Stimulated activated CD4-positive, alpha-beta T cell treated with anti-CD3 and anti-CD28 coated beads, Interleukin-4, amount 100 ng/mL, for 1 hour (primary cell): ENCODE measurements at places on chromosomes 7 and 10.
A peak's percentile ranks its signal among the peaks of the same experiment; 100 is the strongest.

DNA sequence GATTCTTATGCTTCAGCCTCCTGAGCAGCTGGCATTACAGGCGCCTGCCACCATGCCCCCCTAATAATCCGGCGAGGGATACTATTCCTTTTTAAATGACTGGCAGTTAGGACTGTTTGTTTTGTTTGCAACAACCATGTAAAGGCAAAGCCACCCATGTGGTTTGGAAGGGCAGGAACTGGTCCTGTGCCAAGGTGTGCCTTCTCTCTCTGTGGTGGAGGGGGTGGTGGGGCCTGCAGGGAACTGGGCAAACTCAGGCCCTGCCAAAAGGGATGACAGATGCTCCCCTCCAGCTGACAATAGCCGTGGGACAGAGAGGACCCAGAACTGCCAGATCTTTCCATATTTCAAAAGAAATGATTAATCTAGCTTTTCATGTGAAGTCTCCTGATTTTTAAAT lies 23.5 kb upstream of the WAPL start:
- DNase-seq: no peak

DNA sequence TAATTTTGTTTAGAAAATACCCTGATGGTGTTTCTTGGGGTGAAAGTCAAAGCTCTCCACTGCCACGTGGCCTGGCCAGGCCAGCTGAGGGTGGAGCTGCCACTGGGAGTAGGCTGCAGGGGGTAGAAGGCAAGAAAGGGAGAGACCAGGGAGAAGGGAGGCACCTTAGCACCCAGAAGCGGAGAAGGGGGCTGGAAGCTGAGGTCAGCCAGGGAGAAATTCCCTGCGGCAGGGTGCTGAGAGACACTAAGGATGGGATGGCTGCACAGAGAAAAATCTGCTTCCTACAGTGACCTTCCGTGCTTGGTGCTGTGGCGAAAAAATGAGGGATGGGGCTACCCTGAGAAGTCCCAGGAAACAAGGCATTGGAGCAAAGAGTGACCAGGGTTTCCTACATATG lies 143.7 kb downstream of the SLIT1 start:
- no peak for DNase-seq

DNA sequence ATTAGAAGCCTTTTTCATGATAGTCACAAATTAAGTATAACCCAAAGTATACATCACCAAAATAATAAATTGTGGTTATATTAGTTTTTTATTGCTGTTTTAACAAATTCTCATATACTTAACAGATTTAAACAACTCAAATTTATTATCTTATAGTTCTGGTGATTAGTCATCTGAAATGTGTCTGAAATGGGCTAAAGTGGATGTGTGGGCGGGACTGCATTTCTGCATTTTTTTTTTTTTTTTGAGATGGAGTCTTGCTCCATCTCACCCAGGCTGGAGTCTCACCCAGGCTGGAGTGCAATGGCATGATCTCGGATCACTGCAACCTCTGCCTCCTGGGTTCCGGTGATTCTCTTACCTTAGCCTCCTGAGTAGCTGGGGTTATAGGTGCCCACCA lies 891.5 kb upstream of the CELF2 start:
- no peak for DNase-seq

GRCh38 chr10:134247-135131 lies 766 bp upstream of the ZMYND11 start:
- peak; percentile 43 for DNase-seq

- no peak for DNase-seq
These were observed 229.4 kb upstream of the MYO3A start for GRCh38 chr10:25704622-25705021.

GRCh38 chr7:23334482-23335056 lies 35.4 kb downstream of the MALSU1 start:
- DNase-seq: no peak

DNA sequence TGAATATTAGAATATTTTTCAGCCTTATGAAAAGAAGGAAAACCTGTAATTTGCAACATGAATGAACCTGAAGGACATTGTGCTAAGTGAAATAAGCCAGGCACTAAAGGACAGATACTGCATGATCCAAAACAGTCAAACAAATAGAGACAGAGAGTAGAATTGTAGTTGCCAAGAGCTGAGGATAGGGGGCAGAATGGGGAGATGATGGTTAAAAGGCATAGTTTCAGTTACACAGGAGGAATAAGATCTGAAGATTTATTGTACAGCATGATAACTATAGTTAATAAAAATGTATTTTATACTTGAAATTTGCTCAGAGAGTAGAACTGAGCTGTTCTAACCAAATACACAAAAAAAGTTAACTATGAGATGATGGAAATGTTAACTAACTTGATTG lies 149.0 kb upstream of the TMEM106B start:
- no peak for DNase-seq

DNA sequence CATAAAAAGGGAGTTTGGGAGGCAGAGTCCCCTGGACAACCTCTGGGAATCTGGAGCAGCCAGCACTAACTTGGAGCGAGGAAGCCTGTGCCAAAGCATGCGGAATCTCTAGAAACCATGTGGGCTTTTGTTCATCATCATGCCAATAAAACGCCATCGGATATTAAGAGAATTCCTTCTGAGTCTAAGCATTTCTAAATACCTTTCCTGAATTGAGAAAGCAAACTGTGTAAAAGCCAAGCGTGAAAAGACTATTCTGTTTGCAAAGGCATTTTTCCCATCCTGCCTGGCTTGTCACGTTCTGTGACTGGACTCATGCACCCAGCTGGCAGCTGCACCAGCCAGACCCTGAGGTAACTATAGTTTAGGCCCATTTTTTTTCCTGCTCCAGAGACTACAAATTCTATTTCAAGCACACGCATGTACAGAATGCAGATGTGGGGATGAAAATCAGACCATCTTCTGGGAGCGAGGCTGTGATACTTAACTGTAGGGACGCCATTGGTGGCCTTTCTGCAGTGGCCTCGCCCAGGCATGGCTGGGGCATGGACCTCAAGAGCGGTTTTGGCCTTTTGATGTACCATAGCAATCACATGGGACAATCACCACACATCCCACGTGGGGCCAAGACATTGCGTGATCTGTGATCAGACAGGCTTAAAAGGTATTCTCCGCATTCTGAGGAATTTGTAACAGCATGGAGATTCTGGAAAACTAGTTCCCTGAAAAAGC lies 218.9 kb downstream of the KIAA1217 start:
- DNase-seq: no peak

DNA sequence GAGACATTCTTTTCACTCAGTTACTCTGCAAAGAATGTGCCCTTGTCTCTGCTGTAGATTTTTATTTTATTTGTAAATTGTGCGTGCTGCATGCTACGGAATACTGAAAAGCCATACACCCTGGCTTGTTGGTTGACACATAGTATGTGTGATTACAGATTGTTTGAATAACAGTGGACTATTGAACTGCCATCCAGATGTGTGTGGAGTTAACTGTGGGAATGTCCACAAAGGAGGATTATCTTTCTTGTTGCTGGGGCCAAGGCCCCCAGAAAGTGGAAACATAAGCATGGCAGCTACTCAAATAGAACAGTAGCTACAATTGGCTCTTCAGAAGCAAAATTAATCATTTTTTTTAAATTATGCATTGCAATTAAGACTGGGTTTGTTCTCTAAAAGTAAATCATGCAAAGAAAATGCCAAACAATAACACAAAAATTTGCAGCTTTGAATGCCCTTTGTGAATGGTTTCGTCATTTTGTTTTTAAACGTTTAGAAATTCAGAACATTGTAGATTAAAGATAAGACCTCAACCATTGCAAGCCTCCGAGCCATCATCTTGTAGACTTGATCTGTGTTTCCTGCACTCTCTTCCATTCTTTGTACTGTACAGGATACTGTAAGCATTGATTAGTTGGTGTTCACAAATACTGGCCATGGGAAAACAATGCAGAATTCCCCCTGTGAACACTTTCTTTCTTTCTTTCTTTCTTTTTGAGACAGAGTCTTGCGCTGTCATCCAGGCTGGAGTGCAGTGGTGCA lies 210.3 kb upstream of the TCF7L2 start:
- no peak for DNase-seq

- no peak for DNase-seq
These were observed 467.9 kb upstream of the AUTS2 start for GRCh38 chr7:69130396-69130795.

DNA sequence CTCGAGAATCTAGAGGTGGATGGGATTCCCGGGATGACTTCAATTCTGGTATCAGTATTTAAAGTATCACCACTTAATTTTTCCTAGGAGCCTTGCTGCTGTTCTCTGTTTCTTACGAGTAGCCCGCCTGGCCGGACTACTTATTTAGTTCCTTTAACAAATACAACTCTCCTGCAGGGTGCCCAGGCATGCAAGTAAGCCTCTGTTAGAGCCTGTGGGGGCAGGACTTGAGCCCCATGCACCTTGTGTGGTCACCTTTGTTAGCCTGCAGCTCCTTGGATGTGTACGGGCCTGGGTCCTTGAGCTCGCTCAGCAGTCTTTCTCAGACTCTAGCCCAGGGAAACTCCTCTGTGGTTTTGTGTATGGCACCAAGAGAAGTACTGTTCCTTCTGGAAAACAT lies 16.1 kb downstream of the EIF4H start:
- DNase-seq: no peak

DNA sequence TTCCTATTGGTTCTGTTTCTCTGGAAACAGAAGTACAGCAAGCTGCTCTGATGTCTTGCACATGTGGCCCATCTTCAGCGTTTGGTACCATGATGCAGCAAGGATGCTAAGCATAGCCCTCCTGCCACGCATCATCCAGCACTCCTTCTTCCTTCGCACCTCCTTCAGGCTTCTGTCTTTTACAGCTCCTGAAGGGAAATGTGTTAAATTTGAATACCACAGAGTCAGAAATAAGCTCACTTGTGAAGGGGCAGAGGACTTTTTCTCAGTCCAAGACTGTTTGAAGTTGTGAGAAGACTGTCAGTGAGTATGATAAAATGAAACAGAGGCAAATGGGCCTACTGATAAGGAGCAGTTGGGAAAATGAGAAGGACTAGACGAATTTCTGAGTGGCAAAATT lies 20.7 kb downstream of the TSPAN13 start:
- no peak for DNase-seq

- peak; percentile 47 for DNase-seq
These were observed 541 bp downstream of the ELMO1 start for GRCh38 chr7:37448011-37448635.

- DNase-seq: no peak
These were observed 202.0 kb upstream of the COBL start for GRCh38 chr7:51518646-51519045.

- no peak for DNase-seq
These were observed 40.4 kb downstream of the BAMBI start for GRCh38 chr10:28717656-28718201.

- DNase-seq: no peak
These were observed 65.9 kb upstream of the PTPRZ1 start for GRCh38 chr7:121807078-121807477.

DNA sequence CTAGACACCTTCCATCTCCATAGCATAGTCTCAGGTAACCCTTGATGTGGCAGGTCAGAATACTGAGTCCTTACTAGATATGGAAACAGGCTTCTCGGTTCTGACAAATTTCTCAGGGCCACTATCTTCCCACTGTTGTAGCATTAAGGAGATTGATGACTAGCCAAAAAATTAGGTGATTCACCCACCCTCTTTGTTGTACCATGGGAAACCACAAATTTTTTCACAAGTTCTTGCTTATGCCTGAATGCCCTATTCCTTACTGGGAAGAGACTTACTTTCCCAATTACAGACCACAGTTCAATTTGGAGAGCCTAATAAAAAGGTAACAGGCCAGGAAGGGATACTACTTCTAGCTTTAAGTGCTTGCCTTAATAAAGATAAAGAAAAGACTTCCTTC lies 948.8 kb downstream of the GRM8 start:
- no peak for DNase-seq

GRCh38 chr10:57983281-57983791 lies 284.4 kb downstream of the IPMK start:
- no peak for DNase-seq

DNA sequence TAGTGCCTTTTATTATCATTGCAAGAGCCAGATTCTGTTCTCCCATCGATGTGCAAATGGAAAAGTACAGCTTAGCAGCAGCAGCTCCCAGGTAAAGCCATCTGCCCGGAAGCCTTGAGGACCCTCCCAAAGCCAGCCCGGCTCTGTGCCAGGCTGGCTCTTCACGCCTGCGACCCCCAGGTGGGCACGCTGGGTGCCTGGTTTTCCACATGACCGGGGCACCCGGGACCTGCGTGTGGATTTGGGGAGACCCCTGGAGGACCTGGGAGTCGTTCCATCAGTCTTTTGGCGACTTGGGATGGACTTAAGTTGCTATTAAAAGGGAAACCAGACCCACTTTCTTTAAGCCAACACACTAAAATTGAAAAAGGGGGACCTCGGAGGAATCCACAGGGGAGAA lies 196.5 kb downstream of the ZNF438 start:
- no peak for DNase-seq

GRCh38 chr10:86967481-86967941 lies 771 bp upstream of the ADIRF start:
- no peak for DNase-seq
